ENCODE measurements at places on chromosomes 12 and 14. TPM values are rescaled to one million over a fixed set of nuclear protein-coding genes. Genes with fewer than 3 reads are reported as not detected.

Gene PLBD2
- 1.9 TPM for polyA plus RNA-seq

Gene IAPP
- polyA plus RNA-seq, result not detected

Gene KRT82
- polyA plus RNA-seq, result not detected

Gene TAS2R8
- 0.20 TPM for polyA plus RNA-seq

GRCh38 chr14:67963545-67963944, 144.0 kb downstream of the RAD51B start:
- H3K27me3 ChIP-seq, result no peaks in the 10 kb centered on the region
- H3K27ac ChIP-seq, result no peak overlapping the region
- DNase-seq, result no peak
- H3K4me3 ChIP-seq, result no peak overlapping the region

DNA sequence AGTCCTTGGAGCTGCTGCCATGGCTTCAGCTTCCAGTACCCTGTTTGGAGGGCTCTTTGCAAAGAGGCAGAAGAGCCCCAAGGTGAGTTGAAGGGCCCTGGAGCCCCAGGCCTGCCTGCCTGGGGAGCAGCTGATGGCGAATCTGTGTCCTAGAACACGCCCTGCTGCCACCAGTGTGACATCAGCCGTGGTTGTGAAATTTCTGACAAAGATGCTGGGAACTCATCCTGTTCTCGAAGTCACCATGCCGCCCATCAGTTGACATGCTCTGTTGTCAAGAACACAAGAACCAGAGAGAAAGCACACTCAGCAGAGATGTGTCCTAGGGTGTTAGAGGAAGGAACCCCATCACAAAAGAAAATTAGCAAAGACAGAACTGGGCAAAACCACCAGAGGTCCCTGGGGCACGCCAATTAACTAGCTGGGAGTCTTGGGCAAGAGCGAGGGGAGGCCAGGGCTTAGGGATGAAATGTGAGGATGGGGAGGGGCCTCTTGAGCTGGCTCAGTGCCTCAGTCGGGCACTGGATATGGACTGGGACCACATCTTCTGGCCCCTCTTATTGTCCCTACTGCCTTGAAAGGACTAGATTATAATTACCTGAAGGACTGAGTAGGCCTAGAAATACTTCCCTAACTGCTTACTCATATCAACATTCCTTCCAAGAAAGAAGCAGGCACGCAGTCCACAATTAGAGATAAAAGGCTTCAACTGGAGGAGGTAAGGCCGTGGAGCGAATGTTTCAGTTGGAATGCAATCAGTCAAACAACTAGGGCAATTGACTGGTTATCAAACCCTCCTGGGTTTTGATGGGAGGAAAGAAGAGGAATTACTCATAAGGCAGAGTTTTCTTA, 163.1 kb downstream of the CACNA1C start:
- H3K4me1 ChIP-seq, result no peaks in the 10 kb centered on the region
- no peak for DNase-seq
- no peak overlapping the region for H3K27ac ChIP-seq
- H3K4me3 ChIP-seq, result no peak overlapping the region
- H3K36me3 ChIP-seq, result no peaks in the 10 kb centered on the region

DNA sequence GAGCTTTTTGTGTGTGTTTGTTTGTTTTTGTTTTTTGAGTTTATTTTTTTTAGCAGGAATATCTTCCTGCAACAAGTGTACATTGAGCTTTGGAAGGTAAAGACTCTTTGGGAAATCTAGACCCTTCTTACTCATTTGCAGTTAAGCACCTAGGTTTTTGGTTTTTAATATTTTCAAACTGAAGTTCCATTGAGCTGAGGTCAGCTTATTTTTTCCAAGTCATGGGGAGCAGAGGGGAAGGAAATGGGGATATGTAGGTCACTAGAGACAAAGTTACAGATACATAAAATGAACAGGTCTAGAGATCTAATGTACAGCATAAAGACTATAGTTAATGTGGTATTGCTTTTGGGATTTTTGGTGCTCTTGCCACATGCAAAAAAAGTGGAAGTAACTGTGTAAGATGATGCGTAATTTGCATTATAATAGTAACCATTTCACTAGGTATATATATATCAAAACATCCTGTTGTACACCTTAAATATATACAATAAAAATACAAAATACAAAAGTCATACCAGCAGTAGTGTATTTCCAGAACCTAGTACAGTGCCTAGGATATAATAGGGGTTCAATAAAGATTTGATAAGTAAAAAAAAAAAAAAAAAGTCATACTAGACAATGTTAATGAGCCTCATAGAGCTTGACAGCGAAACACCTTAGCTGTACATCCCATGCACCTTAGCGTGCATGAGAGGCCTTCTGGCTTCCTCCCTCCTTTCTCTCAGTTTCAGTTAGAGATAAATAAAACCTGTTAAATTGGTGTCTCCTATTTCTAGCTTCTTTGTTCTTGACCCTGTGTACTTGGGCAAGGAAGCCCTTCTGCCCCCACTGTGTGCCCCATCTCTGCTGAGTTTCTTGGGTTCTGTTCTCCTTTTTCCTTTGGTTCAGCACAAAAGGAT, 22.7 kb downstream of the CGRRF1 start:
- H3K27me3 ChIP-seq, result no peaks in the 10 kb centered on the region
- peaks cover 2% of the 10 kb centered on the region for H3K36me3 ChIP-seq
- H3K4me1 ChIP-seq, result no peaks in the 10 kb centered on the region
- DNase-seq, result no peak
- no peak overlapping the region for H3K27ac ChIP-seq

DNA sequence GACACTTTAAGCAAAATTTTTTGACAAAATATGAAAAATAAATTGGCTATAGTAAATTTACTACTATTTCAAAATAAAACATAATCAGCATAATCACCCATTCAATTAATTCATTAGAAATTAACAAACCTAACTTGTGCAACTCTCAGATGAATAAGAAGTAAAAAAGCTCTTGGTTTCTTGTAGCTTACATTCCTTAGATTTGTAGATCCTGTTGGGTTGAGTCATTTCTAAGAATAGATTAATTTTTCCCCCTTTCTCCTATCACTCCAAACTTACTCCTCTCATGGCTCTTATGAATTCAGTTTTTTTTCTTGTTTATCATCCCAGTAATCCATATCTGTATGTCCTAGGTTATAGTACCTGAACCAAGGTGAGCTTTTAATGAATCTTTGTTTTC, 230.9 kb upstream of the LRIG3 start:
- H3K27ac ChIP-seq, result no peak overlapping the region
- DNase-seq, result no peak
- H3K36me3 ChIP-seq, result no peaks in the 10 kb centered on the region

DNA sequence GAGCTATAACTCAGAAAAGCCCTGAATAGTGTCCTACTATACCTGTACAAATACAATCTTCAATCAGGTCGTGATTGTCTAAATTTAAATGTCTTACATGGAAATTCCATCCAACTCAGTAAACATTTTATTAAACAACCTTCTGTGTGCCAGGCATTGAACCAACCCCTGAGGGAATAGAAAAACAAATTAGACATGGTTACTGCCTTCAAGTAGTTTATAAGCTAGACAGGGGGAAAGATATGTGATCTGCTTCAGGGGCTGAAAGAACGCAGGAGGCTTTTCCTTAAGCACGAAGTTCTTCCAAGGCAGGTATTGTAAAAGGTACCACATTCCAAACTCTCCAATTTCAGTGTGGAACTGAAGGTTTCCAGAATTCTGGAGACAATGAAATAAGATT, 39.7 kb upstream of the STAB2 start:
- no peaks in the 10 kb centered on the region for H3K27me3 ChIP-seq
- DNase-seq, result no peak
- H3K4me1 ChIP-seq, result no peaks in the 10 kb centered on the region
- no peaks in the 10 kb centered on the region for H3K36me3 ChIP-seq

DNA sequence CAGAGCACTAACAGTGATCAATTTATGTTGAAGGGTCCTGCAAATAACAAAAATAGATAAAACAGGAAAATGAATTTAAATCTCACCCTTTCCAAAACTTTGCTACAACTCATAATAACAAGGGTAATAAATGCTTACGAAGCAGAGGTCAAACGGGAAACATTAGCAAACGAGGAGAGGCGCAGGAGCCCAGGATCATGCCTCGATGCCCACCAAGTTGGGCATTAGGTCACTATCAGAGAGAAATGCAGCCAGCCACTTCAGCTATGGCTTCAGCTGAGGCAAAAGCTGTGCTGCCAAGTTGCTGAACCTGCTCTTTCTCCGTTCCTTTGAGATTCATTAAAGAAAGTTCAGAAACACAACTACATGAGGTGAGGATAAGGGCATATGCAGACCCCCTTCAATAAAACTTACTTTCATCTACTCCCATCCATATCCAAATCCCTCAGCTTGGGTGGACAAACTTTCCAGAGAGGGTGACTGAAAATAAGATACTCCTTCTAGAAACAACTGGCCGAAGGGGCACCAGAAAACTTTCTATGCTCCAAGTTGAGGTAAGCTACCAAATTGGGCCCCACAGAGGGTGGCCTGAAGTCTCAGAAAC, 7.9 kb downstream of the NKX2-1 start:
- no peaks in the 10 kb centered on the region for H3K36me3 ChIP-seq
- peaks cover 67% of the 10 kb centered on the region for H3K27me3 ChIP-seq
- H3K4me1 ChIP-seq, result no peaks in the 10 kb centered on the region
- DNase-seq, result no peak
- no peak overlapping the region for H3K4me3 ChIP-seq

GRCh38 chr12:54126696-54127537, 61.9 kb downstream of the SMUG1 start:
- no peak overlapping the region for H3K27ac ChIP-seq
- DNase-seq, result peak; percentile 45
- H3K27me3 ChIP-seq, result peaks cover 20% of the 10 kb centered on the region
- no peak overlapping the region for H3K4me3 ChIP-seq
- no peaks in the 10 kb centered on the region for H3K36me3 ChIP-seq
- H3K4me1 ChIP-seq, result peaks cover 18% of the 10 kb centered on the region

DNA sequence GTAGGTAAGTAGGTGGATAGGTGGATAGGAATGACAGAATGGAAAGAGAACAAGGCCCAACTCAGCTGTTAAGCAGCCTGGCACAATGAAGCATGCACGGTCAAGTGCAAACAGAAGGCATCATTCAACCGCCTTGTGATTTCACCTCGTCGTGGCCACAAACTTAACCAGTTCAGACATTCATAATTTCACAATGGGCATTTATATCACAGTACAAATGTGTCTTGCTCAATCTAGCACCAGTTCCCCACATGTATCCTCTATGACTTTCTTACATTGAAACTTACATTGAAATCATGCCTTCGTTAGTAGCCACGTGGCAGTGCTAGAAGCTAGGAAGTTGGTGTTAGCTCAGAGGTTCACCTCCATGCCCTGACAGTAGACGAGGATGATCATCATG, 207.5 kb downstream of the ETV6 start:
- peaks cover 44% of the 10 kb centered on the region for H3K36me3 ChIP-seq
- H3K4me1 ChIP-seq, result peaks cover 18% of the 10 kb centered on the region
- no peak overlapping the region for H3K4me3 ChIP-seq
- H3K27ac ChIP-seq, result no peak overlapping the region
- H3K27me3 ChIP-seq, result no peaks in the 10 kb centered on the region

GRCh38 chr12:55682087-55682796, 25.5 kb downstream of the ITGA7 start:
- no peaks in the 10 kb centered on the region for H3K36me3 ChIP-seq
- no peaks in the 10 kb centered on the region for H3K27me3 ChIP-seq
- H3K27ac ChIP-seq, result no peak overlapping the region

Data from B cell (primary cell).